ENCODE measurements at places on chromosomes 1 and 21. TPM values are rescaled to one million over a fixed set of nuclear protein-coding genes. Genes with fewer than 3 reads are reported as not detected.

The ZNF691 gene
- total RNA-seq = 17.0 TPM

The ZNF648 gene
- not detected for total RNA-seq

The FGR gene
- 0.74 TPM for total RNA-seq

The CFAP126 gene
- total RNA-seq = not detected

All from dermis blood vessel endothelial cell (primary cell).